ENCODE measurements at places on chromosomes 6 and 20. TPM values are rescaled to one million over a fixed set of nuclear protein-coding genes. Genes with fewer than 3 reads are reported as not detected.

FABP7 gene
- 3.6 TPM for total RNA-seq

VSX1 gene
- total RNA-seq, result not detected

GRCh38 chr20:63105211-63106107 lies 98.7 kb upstream of the BHLHE23 start:
- H3K4me3 ChIP-seq, result no peak overlapping the region
- peaks cover 4% of the 10 kb centered on the region for H3K27me3 ChIP-seq
- no peaks in the 10 kb centered on the region for H3K36me3 ChIP-seq
- H3K4me1 ChIP-seq, result no peaks in the 10 kb centered on the region

GRCh38 chr6:168313431-168314011 lies 6.1 kb downstream of the DACT2 start:
- DNase-seq, result no peak
- peaks cover 21% of the 10 kb centered on the region for H3K4me1 ChIP-seq
- no peak overlapping the region for H3K4me3 ChIP-seq
- peak overlapping the region; percentile 79 for H3K27ac ChIP-seq
- H3K36me3 ChIP-seq, result no peaks in the 10 kb centered on the region

MTFR2 gene
- 1.4 TPM for total RNA-seq

Measured in endothelial cell (in vitro differentiated cells).